ENCODE measurements at places on chromosomes 3 and 15.

DNA sequence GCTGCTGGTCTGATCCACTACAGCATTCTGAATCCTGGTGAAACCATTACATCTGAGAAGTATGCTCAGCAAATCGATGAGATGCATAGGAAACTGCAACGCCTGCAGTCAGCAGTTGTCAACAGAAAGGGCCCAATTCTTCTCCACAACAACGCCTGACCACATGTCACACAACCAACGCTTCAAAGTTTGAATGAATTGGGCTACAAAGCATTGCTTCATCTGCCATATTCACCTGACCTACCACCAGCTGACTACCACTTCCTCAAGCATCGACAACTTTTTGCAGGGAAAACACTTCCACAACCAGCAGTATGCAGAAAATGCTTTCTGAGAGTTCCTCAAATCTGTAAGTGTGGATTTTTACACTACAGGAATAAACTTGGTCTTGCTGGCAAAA, 54.7 kb upstream of the C2CD4B start:
- DNase-seq = no peak

DNA sequence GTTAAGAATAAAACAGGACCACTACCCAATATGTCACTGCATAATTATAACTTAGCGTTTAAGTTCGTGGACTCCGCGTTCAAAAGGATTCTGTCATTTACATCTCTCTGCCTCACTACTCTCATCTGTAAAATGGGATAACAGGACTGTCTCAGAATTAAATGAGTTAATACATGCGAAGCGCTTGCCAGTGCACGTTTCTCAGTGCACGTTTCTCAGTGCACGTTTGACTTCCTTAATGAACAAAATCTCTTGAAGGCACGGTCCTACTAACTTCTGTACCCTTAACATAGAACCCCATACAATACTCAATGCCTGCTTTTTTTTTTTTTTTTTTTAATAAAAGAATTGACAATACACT, 499 bp downstream of the RABL3 start:
- DNase-seq = no peak

DNA sequence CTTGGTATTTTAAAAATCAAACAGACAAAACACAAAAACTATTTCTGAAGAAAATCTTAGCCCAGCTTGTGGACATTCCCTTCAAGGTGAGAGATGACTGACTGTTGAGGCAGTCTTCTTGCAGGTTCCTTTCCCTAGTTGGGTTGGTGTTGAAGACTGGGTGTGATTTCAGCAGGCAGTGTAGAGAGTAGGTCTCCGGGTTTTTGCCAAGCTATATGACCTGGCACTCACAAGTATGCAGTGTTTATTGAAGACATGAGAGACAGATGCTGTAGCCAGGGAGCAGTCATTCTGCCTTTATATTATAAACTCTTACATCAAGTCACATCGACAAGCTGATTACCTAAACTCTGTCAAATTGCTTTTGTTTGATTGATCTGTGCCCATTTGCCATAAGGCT, 17.5 kb downstream of the SENP8 start:
- no peak for DNase-seq

- no peak for DNase-seq
These were observed at the start of gene PLXNB1 for GRCh38 chr3:48429960-48430707. Gene PLXNB1 (minus strand): TSS chr3:48430086. CDS start chr3:48424611, 5,475 bp downstream.

DNA sequence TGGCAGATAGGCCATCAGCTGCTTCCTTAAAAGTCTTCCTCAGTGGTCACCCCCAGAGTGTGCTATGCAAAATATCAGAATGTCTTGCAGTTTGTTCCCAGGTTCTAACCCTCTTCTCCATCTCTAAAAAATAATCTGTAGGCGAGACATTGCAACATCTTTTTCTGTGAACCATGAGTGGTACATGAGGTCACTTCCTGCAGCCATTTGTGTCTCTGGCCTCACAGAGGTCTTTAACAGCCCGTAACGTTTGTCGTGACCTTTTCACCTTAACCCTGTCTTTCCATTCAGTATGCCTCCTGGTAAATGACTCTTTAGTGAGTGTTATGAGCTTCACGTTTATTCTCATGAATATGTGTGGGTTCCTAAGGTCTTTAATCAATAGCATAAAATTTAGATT, 145.4 kb downstream of the KLHL25 start:
- DNase-seq = no peak

Measured in cortex of kidney (tissue), 1 donor.